Stimulated activated CD4-positive, alpha-beta T cell treated with anti-CD3 and anti-CD28 coated beads, Interleukin-15, amount 100 ng/mL, for 1 hour (primary cell): ENCODE measurements at places on chromosomes 13 and 19.

GRCh38 chr19:11446271-11446651 lies 10.8 kb downstream of the PRKCSH start:
- DNase-seq = no peak

GRCh38 chr19:53388168-53388567 lies 6.8 kb upstream of the ZNF765 start:
- no peak for DNase-seq

GRCh38 chr19:53545271-53546065 lies 7.5 kb downstream of the ZNF331 start:
- DNase-seq = no peak

DNA sequence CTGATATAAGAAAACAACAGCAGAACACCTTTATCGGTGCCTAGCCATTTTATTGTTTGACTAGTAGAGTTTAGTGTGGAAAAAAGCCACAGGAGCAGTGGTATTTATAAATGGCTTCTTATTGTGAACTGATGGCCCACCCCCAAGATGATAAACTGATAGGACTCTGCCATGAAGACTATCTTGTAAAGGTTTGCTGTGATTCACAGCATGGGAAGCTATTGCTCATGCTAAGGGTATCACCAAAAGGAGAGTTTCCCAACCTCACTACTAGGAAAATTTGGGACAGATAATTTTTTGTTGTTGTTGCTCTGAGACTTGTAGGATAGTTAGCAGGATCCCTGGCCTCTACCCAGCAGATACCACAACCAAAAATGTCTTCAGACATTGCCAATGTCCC lies 12.0 kb upstream of the SLC7A1 start:
- DNase-seq = no peak

DNA sequence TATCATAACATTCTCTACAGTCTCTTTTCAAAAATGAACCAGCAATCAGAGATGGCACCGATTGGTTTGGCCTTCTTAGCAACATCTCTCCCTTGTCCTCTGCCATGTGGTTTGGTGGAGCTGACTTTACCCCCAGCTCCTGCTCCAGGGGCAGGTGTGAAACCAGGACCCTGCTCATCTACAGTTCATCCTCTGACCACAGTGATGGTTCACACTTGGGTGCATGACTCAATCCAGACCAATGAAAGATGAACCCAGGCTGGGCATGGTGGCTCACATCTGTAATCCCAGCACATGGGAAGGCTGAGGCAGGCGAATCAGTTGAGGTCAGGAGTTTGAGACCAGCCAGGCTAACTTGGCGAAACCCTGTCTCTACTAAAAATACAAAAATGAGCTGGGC lies 33.6 kb upstream of the FFAR2 start:
- DNase-seq = no peak

DNA sequence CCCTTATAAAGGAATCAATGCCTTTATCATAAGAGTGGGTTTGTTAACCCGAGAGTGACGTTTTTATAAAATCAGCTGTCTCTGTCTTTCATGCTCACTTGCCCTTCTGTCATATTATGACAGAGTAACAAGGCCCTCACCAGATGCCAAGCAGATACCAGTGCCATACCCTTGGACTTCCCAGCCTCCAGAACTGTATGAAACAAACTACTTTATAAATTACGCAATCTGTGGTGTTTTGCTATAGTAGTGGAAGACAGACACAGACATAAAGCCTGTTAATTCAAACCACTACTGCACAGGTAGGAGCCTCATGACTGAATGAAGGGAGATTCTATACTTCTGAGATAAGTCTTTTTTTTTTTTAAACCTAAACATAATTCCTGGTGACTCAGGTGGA lies 4.6 kb downstream of the VN1R1 start:
- DNase-seq = no peak

DNA sequence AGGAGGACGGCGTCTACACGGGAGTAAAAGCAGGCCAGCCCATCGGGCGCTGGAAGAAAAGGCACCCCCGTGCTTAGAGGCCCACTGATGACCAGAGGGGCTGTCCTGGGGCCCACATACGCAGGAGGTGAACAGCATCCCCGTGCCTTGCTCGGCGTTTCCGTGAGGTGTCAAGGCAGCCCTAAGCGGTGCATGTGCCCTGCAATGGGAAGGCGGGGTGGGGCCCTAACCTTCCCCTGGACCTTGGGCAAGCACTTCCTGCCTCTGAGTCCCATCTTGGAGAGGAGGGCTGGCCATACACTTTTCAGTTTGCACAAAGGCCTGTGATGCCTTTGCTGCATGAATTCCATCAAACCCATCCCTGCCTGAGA lies 47.8 kb upstream of the ATP11A start:
- DNase-seq = no peak

DNA sequence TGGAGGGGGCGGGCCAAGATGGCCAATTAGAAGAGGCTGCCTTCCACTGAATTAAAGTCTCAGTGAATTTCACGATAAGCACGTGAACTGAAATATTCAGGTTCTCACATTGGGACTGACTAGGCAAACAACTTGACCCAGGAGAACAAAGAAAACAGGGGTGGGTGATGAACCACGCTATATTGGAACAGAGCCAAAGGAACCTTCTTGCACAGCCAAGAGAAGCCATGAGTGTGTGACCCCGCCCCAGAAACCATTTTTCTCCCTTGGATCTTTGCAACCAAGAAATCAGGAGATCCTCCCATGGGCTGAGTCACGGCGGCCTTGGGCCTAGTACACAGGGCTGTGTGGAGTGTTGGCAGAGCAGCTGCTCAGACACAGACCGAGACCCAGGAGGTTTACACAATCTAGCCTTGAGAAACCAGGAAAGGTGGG lies 36.8 kb downstream of the ERICH4 start:
- no peak for DNase-seq

DNA sequence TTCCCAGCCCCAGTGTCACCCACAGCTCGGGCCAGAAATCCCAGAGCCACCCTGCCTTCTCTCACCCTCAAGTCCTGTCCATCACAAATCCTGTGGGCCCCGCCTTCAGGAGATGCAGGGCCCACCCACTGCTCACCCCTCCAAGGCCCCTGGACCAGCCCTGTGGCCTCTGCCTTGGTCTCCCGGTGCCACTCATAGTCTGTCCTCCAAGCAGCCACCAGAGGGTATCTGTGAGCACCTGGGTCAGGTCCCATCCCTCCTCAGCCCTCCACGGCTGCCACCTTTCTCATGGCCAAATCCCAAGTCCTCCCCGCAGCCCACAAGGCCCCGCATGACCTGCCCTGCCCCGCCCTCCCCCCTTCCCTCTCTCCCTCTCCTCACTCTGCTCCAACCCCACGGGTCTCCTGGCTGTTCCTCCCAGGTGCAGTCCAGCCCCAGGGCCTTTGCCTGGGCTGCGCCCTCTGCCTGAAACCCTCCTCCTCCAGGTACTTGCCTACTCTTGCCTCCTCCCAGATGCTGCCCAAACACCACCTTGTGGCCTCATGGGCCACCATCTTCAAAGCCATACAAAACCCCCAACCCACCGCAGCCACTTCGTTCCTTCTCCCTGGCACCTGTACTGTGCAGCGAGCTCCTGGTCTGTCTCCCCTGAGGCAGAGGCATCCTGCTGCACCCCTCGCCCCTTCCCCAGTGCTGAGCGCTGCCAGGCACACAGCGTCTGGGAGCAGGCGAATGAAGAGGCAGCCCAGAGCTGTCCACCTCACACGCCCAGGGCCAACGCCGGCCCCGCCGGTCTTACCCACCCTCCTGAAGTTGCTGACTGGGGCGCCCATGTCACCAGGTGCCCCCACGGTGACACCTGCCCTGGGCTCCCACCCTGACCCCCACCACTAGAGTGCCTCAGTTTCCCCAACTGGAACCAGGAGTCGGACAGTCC lies 13.2 kb upstream of the UQCR11 start:
- DNase-seq = no peak

- no peak for DNase-seq
Measured at GRCh38 chr13:66859078-66859477, 371.1 kb downstream of the PCDH9 start.

DNA sequence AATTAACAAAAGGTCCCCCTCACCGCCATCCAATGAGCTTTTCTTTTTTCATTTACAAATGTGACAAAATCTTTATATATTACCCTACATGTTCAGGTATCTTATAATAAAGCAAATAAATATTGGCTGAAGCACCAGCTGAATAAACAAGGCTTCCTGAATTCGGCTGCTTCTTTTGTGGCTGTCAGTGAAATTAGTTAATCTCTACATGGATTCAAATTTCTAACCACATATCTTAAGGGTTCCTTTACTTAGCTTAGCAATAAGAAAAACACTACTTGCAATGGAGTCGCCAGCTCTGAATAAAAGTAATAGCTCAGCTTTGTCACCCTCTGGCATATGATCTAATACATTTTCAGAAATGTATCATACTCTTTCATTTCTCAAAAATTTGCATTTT lies 104.3 kb downstream of the CCNA1 start:
- no peak for DNase-seq

DNA sequence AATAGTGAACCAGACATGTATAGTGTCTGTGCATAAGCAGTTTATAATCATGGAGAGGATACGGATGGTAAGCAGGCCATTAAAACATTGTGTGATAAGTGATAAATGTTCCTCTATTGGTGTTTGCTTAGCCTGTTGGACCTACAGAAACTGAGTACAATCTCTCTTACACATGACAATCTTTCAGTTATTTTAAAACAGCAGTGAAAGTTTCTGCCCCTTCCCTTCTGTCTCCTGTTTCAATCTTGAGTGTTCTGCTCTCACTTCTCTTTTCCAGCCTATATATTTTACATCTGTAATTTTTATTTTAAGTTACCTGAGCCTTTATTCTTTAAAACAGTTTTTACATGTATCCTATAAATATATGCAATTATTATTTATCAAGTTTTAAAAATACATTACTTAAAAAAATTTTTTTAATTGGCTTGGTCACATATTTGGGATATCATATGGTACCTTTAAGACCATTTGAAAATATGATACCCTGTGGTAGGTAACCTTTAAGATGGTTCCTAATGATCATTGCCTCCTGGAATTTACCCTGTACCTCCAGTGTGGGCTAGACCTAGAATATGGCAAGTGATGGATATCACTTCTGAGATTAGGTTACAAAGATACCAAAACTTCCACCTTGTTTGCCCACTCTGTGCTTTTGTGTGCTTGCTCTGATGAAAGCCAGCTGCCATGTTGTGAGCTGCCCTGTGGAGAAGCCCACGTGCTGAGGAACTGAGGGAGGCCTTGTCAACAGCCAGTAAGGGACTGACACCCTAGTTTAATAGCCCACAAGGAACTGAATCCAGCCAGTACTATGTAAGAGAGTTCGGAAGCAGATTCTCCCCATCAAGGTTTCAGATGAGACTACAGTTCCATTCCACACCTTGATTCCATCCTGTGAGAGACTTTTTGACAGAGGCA lies 99.3 kb downstream of the DHRS12 start:
- DNase-seq = no peak

DNA sequence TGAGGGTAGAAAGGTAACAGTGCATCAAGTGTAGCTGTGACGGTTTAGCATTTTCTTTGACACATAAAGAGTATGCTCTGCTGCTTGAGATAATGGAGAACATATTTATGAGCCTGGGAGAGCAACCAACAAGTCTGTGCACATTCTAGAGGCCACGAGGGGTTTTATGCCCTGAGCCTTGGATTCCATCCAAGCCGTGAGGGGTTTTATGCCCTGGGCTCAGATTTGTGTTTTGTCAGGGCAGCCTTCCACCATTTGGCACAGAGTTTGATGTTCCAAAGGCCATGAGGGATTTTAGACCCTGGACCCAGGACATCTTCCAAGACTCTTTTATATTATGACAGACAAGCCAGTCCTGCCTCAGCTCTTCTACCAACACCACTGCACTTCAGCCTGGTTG lies 106.4 kb downstream of the ZNF486 start:
- DNase-seq = no peak

DNA sequence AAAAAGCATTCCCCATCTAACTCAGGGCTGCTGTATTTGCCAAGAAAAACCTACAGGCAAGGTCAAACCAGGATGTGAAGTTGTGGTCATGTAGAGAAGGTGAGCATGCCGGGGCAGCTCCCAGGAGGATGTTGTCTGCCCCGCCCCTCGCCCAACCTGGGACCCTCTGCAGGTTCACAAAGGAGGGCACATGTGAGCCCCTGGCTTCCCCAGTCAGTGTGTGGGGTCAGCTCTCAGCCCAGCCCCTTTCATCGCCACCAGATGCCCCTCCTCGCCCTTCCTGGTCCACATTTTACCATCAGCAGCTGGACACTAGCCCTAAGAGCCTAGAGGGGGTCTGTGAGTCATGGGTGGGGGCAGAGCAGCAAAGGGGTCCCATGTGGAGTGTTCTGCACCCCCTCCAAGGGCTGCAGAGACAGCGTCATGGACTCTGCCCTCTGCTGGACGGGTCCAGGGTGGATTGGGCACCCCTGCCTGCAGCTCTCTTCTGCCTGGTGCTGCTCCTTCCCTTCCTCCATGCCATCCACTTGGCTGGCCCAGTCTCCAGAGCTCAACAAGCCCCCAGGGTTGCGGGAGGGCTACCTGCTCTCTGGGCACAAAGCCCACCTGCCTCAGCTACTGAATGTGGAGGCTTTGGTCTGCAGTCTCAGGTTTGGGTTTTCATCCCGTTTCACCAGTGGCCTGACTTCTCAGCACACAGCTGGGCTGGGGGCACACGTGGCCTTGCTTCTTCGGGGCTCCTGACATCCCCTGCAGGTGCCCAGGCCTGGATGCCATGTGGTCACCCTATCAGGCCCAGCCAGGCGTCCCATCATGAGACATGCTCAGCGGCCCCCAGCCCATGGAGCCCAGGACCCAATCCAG lies 3.7 kb downstream of the PLEKHF1 start:
- DNase-seq = no peak

- no peak for DNase-seq
Measured at GRCh38 chr13:23392925-23393645, 40.4 kb downstream of the SACS start.

- DNase-seq = no peak
Measured at GRCh38 chr13:80086304-80086721, 254.6 kb downstream of the SPRY2 start.

DNA sequence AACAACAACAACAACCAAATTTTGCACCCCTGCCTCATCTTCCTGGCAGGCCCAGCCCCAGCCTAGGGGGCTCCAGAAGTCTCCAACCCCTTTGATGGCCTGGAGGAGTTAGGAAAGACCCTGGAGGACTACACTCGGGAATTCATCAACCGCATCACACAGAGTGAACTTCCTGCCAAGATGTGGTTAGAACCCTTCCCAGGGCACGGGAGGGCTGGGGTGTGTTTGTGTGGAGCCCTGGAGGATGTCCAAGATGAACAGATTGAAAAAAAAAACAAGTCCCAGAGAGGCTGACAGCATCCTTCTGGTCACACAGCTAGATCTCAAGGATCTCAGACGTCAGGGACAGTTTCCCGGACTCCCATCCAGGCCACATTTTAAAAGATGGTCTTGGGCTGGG lies 13.3 kb downstream of the APOC1 start:
- no peak for DNase-seq
